ENCODE measurements at places on chromosomes 4 and X. TPM values are rescaled to one million over a fixed set of nuclear protein-coding genes. Genes with fewer than 3 reads are reported as not detected.

NUDT6 gene
- total RNA-seq, result 6.2 TPM

KLHL4 gene
- 0.43 TPM for total RNA-seq

CHIC1 gene
- 7.5 TPM for total RNA-seq

SSX3 gene
- not detected for total RNA-seq

RADX gene
- 1.00 TPM for total RNA-seq

PPP1R2C gene
- not detected for total RNA-seq

C1QTNF7 gene
- 1.0 TPM for total RNA-seq

SOWAHB gene
- not detected for total RNA-seq

GASK1B gene
- total RNA-seq, result 168 TPM

SMS gene
- total RNA-seq, result 122 TPM

HTATSF1 gene
- total RNA-seq, result 28.2 TPM

MAGEC1 gene
- total RNA-seq, result under 0.01 TPM

MAP3K15 gene
- 0.09 TPM for total RNA-seq

NAT8L gene
- total RNA-seq, result 0.09 TPM

IBSP gene
- not detected for total RNA-seq

UGT2A1 gene
- not detected for total RNA-seq

BBS12 gene
- 6.8 TPM for total RNA-seq

PDS5A gene
- 46.6 TPM for total RNA-seq

CYSLTR1 gene
- not detected for total RNA-seq

IGSF1 gene
- total RNA-seq, result not detected

RBM41 gene
- total RNA-seq, result 11.8 TPM

NAP1L3 gene
- total RNA-seq, result 2.9 TPM

DUSP9 gene
- total RNA-seq, result not detected

FOXR2 gene
- total RNA-seq, result not detected

BEND2 gene
- not detected for total RNA-seq

BEND4 gene
- 0.09 TPM for total RNA-seq

CT47B1 gene
- not detected for total RNA-seq

CXXC4 gene
- 0.09 TPM for total RNA-seq

TMPRSS11F gene
- total RNA-seq, result not detected

SLC35A2 gene
- 12.1 TPM for total RNA-seq

MAOB gene
- 0.28 TPM for total RNA-seq

EPGN gene
- total RNA-seq, result 4.8 TPM

EGFL6 gene
- 1.00 TPM for total RNA-seq

SPANXD gene
- total RNA-seq, result not detected

SULT1B1 gene
- total RNA-seq, result under 0.01 TPM

ADGRG2 gene
- total RNA-seq, result under 0.01 TPM

CLDN34 gene
- not detected for total RNA-seq

PASD1 gene
- not detected for total RNA-seq

MAGEA2 gene
- not detected for total RNA-seq

SRPK3 gene
- 0.43 TPM for total RNA-seq

MSX1 gene
- 7.8 TPM for total RNA-seq

SLC6A8 gene
- total RNA-seq, result 9.8 TPM

GAGE12H gene
- not detected for total RNA-seq

CDK16 gene
- 52.8 TPM for total RNA-seq

NDST3 gene
- not detected for total RNA-seq

SLC9A7 gene
- total RNA-seq, result 36.0 TPM

ZIC3 gene
- total RNA-seq, result not detected

SCML2 gene
- total RNA-seq, result 0.71 TPM

HERC6 gene
- 3.8 TPM for total RNA-seq

SLAIN2 gene
- total RNA-seq, result 20.8 TPM

RTL3 gene
- total RNA-seq, result not detected

PRKG2 gene
- 4.6 TPM for total RNA-seq

CT45A10 gene
- not detected for total RNA-seq

SPANXC gene
- total RNA-seq, result not detected

CNGA1 gene
- not detected for total RNA-seq

DDIT4L gene
- total RNA-seq, result 5.9 TPM

Data from smooth muscle cell of bladder (primary cell).